Stimulated activated CD4-positive, alpha-beta T cell treated with anti-CD3 and anti-CD28 coated beads, TNF-alpha, amount 100 ng/mL, for 4 hours (primary cell): ENCODE measurements at places on chromosomes 16 and 17.

DNA sequence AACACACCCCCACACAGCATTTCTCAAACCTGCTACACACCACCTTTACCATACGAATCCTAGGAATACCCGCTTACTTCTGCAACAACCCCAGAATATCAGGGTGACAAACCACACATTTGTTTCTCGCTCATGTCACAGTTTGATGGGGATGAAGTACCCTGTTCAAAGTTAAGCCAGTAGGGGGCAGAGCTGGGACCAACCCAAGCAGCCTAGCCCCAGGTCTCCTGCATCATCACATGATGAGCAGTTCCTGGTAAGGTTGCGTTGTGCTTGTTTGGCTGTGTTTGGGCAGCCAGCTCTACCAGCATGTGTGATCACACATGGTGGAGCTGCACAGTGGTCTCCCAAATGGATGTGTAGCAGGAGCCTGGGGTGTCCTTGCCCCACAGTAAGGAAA is 103.6 kb upstream of the C16orf82 start:
- DNase-seq: no peak

- DNase-seq: no peak
Measured at GRCh38 chr17:13311306-13311705, 290.4 kb downstream of the HS3ST3A1 start.

GRCh38 chr16:69930117-69930776 is 20.9 kb upstream of the CLEC18A start:
- peak; percentile 5 for DNase-seq

DNA sequence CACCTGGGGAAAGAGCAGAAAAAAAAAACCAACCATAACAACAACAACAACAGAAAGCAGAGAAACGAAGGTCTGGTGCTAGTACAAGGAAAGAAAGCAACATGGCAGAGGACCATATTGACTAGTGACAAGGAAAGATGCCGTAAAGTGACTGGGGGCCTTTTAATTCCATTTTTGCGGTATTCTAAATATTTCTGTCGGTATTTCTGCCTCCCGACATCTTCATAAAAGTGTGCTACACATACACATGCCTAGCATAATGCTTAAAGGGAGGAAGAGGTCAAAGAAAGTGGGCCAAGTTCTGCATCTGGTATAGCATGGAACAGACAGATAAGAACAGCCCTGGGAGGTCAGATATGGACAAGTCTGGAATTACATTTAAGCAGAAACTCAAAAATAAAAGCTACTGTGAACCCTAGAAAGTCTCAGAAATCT is 19.5 kb upstream of the RNF43 start:
- no peak for DNase-seq

DNA sequence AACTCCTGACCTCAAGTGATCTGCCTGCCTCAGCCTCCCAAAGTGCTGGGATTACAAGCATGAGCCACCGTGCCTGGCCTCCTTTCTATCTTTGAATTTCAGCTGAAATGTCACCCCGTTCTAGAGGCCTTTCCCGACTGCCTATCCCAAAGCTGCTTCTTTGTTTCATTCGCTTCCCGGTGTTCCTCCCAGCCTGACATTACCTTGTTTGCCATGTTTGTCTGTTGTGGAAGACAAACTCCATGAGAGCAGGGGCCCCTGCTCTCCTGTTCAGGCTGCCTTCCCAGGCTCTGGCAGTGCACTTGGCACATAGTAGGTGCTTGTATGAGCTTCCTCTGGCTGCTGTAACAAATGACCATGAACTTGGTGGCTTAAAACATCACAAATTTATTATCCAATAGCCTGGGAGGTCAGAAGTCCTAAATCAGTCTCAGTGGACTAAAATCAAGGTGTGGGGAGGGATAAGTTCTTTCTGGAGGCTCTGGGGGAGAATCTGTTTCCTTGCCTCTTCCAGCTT is 2.6 kb upstream of the CCL22 start:
- DNase-seq: no peak

DNA sequence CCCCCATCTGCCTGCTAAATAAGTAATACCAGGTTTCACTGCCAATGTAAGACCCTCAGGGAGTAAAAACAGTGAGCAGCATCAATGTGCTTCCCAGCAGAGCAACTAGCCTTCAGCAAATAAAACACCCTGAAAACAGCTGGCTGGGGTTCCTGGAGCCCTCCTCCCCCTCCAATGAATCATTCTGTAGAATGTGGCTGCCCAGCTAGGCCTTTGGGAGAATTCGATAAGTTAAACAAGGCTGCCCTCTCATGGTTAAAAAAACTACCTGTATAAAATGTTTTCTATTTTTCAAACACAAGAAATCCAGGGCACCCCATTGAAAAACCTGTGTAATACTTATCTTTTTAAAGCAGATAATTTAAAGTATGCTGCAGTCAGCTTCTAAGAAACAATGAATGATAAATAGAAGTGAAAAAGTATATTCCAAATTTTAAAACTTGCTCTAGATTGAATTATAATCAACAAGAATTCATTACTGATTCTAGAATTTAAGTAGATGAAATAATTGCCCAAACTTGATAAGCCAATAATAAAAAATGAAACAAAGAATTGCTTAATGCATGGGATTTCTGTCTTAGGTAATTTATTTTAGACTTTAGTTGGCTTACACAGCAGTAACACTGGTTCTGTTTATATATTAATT is 9.4 kb upstream of the TOM1L1 start:
- DNase-seq: no peak

GRCh38 chr17:3924512-3925350 is 8.5 kb upstream of the P2RX1 start:
- DNase-seq: no peak

GRCh38 chr16:76108460-76108859 is 168.7 kb upstream of the CNTNAP4 start:
- DNase-seq: no peak

DNA sequence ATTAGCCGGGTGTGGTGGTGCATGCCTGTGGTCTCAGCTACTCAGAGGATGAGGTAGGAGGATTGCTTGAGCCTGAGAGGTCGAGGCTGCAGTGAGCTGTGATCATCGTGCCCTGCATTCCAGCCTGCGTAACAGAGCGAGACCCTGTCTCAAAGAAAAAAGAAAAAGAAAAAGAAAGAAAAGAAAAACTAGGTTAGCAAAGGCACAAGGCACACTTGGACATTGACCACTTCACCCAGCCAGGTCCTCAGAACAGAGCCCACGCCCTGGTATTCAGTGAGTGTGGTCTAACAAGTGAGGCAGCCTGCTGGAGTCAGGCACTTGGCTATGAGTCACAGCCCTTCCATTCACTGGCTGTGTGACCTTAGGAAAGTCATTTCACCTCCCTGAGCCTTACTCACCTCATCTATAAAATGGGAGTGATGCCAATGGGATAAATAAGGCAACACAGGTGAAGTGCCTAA is 10.4 kb downstream of the MILR1 start:
- no peak for DNase-seq

DNA sequence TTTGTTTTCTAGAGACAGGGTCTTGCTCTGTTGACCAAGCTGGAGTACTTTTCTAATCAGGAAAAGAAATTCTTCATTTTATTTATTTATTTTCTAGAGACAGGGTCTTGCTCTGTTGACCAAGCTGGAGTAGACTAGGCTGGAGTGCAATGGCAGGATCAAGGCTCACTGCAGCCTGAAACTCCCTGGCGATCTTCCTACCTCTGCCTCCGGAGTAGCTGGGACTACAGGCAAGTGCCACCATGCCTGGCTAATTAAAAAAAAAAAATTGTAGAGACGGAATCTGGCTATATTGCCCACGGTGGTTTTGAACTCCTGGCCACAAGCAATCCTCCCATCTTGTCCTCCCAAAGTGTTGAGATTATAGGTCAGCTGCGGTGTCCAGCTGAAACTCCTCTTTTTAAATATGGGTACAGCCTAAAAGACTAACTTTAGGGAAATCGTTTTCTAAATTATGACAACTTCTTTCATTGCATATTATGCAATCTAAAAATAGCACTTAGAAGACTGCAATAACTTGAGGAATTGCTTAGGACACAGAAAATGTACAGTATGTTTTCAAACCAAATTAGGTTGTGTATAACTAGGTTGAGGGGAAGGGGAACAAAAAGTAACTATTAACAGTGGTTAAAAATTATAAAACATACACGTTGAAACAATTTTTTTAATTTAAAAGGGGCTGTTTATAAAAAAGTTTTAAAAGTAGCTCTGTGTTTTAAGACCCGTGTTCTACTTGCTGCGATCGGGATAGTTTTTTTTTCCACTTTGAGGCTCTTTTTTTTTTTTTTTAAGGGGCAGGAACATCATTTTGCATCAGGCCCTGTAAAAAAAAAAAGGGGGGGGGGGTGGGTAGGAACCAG is 4.7 kb downstream of the PRAC1 start:
- no peak for DNase-seq

GRCh38 chr17:313231-313630 is 39.4 kb downstream of the RPH3AL start:
- no peak for DNase-seq

DNA sequence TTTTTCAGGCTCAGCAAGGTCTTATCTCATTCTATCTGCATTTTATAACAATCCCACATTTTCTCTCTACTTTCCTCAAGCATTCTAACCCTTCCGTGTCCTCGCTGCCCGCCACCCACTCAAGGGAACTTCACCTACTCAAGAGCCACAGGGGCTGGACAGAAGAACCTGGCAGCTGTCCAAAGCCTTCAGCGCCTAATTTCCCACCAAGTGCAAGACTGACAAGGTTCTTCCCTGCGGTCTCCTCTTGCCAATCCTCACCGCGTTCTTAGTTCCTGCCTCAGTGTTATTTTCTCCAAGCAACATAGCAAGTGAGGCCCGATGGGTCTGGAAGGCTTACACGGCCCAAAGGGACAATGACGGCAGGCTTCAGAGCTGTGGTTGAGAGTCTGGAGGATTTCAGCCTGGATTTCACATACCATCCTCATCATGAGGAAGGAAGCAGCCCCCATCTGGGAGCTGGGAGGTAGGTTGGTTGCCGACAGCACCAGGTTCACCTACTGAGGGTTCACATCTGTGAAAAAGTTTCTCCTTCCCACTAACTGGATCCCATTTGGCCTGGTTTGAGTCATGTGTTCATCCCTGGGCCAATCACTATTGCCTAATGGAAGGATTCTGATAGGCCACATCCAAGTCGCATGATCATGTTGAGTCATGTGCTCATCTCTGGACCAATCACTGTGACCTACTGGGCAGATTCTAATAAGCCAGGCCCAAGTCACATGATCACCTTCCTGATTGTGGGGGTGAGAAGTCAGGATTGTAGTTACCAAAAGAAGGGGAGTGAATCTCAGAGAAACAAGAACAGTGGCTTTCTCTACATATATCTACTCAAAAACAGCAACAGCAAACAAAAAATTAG is 108.2 kb downstream of the N4BP1 start:
- DNase-seq: no peak

GRCh38 chr17:28272166-28272565 is 46.8 kb upstream of the TMEM97 start:
- DNase-seq: no peak
